ENCODE measurements at places on chromosomes 6 and 20.

DNA sequence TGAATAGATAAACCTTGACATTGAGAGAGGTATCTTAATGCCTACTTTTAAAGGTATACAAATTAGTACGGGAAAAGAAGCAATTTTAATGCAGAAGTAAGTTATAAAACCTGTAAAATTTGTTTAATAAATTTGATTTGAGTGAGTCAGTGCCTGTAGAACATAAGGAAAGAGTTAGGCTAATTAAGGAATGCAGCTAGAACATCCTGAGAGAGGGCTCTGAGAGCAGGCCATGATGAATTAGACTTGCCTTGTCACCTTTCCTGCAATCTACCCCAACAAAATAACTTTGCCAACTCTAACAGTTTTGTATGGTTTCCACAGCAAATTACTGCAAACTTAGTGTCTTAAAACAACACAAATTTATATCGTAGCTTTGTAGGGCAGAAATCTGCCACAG lies 700.8 kb downstream of the RFPL4B start:
- no peak for DNase-seq

DNA sequence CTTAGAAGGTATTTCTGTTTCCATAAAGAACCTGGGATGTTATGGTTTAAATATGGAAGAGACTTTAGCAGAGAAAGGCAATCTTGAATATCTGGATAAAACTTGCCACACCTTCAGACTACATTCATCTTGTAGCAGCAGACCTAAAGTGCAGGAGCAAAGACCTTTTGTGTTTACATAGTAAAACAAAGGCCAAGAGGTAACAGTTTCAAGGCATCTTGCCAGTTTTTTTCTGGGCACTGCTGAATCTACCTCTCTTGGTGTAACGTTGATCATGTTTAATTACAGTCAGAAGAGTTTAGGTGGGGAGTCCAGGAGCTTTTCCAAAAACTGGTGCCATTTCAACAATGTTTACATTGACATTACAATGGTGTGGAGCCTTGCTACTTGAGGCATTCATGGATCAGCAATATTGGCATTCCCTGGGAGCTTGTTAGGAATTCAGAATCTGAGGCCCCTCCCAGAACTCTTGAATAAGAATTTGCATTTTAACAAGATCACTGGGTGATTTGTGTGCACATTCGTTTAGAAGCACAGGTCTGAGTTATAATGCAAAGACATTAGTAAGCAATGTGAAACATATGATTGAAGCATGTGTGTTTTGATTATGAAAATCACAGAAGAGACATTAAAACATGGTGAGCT lies 94.5 kb downstream of the F13A1 start:
- no peak for DNase-seq

DNA sequence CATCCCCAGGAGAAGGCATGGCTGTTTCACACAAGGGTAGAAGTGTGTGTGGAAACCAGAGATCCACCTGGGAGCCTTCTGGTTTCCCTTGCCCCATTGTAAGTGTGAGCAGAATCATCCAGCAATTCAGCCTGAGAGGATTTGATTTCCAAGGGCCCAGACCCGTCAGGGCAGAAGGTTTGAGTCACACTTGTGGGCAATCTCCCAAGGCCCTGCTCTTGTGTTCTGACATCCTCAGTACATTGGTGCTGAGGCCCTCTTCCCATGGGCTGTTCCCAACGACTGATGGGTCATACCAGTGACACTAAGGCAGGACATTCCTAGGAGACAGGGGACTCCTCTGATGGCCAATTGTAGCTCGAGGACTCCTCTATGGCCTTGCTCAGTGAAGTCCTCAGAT lies 58.2 kb upstream of the POLR1H start:
- peak; percentile 7 for DNase-seq

GRCh38 chr6:149423964-149424440 lies 23.9 kb downstream of the SUMO4 start:
- no peak for DNase-seq

GRCh38 chr20:16005021-16005914 lies 568.0 kb downstream of the KIF16B start:
- DNase-seq, result no peak

GRCh38 chr6:54654381-54654780 lies 192.2 kb upstream of the FAM83B start:
- no peak for DNase-seq

DNA sequence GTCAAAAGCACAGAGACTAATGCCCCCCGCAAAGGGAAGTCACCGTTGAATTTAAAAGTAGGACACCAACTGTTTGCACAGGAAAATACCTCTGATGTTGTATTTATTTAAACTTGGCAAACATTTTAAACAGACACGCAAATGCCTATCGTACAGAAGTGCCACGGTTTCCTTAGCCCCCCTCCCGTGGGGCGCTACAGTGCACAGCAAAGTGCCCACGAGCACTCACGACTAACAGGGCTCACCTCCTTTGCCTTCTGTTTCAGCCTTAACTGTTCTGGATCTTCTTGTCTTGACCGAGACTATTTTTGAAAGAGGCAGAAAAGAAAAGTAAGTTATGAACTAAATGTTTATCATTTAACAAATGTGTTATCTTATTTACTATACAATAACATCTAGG lies 67.8 kb downstream of the TAF4 start:
- DNase-seq, result no peak

- peak; percentile 61 for DNase-seq
Measured at GRCh38 chr6:48426636-48427035, 315.6 kb upstream of the PTCHD4 start.

- DNase-seq, result peak; percentile 47
Measured at GRCh38 chr6:82363428-82364086, at the start of gene TPBG. TPBG (plus strand) TSS chr6:82363817; CDS start chr6:82364962, 1,145 bp downstream.

- no peak for DNase-seq
Measured at GRCh38 chr6:113876695-113877094, 19.6 kb downstream of the MARCKS start.

DNA sequence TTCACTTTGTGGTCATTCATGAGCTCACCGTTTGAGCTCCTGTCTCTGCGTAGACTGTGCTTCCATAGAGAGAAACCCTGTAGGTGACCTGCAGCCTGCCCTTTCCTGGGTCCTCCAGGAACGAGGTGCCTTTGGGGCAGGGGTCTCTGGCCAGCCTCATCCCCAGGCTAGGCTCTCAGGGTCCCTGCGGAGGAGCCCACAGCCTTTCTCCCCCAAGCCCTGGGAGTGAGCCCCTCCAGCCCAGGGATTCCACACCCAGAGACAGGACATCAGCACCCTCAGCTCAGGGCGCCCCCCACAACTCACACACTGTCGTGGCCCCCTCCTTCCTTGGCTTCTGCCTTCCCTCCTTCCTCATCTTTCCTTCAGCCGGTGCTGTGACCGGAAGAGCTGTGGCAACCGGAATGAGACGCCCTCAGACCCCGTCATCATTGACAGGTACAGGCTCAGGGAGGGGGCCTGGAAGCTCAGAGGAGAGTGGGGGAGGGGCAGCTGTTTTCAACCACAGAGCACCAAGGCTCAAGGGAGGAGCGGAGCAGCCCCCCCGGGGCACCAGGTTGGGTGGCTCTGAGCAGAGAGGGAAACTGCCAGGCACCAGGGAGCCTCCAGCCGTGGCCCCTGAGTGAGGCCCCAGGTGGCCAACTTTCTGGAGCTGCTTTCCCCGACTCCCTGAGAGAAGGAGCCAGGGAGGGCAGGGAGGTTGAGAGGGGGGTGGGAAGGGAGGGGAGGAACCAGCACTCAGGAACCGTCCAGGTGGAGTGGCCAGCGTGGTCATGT lies 16.8 kb downstream of the EBF4 start:
- no peak for DNase-seq

DNA sequence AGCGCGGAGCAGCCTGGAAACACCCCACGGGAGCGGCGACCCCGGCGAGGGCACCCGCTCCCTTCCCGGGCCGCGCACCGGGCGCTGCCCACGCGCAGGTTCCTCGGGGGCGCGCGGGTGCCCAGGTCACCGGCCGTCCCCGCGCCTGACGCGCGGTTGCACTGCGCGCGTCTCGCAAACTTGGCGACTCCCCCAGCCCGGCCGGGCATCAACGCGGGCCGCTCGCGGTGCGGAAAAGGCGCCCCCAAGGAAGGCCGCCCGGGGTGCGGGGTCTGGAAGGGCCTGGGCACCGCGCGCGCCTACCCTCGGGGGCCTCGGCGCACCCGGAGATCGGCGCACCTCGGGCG lies 555 bp upstream of the ZBTB46 start:
- DNase-seq, result no peak

DNA sequence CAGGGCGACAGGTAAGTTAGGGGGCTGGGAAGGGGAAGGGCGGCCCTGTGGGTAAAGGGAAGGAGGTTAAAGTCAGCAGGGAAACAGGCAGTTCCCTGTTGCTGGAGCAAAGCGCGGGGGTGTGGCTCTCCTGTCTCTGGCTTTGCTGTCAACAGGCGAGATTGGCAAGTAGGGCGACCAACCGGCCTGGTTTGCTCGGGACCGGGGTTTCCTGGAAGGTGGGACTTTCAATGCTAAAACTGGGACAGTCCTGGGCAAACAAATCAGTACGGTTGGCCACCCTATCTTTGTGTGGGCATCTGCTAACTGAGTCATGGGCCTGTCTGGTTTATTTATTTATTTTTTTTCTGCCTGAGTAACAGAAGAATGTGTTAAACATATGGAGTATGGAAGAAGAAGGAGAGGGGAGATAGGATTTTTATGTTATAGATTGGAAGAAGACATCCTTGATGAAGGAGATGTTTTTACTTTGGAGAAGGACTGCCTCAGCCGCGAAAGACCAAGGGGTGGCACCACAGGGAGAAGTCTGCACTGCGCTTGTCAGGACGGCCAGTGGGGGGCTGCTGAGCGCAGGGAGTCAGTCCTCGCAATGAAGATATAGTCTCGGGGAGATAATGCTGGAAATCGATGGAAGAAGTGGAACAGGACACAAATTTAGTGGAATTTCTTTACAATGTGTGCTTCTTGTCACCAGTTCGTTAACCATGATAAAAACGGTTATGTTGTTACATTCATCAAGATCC lies 43.4 kb upstream of the ESR1 start:
- DNase-seq, result peak; percentile 93

DNA sequence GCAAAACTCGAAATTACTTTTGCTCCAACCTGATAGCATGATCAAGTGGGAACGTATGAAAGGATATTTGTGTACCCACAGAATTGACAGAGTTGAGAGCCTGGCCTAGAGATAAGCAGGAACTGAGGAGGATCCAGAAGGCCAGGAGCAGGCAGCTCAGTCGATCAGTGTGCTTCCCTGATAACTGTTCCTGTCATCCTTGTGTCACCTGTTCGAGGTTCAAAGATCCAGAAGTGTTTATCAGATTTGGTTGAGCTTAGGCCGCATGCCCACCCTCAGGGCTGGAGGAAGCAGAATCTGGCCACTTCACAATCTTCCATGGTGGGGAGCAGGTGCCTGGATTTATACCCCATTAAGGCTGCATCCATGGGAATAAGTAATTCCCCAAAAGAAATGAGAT lies 124.8 kb downstream of the QRSL1 start:
- DNase-seq, result no peak

DNA sequence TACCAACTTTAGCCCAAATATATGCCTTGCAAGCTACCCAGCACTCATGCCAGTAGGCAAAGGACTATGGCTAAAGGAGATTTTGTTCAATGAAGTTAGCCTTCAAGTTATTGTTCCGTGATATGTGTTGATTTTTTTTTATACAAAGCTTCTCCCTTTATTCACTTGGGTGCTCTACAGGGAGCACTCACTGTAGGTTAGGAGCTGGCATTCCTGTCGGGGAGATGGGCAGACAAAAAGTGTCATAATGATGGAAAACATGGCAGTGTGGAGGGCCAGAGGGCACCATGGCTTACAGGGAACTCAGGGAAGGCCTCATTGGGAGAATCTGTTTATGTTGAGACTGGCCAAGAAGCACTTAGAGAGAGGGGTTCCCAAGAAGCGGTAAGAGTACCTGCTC lies 292.4 kb downstream of the TSHZ2 start:
- DNase-seq, result no peak

- no peak for DNase-seq
Measured at GRCh38 chr6:103405321-103405720, 1454.4 kb downstream of the HACE1 start.

GRCh38 chr20:44648579-44648978 lies 2.9 kb downstream of the ADA start:
- DNase-seq, result no peak

DNA sequence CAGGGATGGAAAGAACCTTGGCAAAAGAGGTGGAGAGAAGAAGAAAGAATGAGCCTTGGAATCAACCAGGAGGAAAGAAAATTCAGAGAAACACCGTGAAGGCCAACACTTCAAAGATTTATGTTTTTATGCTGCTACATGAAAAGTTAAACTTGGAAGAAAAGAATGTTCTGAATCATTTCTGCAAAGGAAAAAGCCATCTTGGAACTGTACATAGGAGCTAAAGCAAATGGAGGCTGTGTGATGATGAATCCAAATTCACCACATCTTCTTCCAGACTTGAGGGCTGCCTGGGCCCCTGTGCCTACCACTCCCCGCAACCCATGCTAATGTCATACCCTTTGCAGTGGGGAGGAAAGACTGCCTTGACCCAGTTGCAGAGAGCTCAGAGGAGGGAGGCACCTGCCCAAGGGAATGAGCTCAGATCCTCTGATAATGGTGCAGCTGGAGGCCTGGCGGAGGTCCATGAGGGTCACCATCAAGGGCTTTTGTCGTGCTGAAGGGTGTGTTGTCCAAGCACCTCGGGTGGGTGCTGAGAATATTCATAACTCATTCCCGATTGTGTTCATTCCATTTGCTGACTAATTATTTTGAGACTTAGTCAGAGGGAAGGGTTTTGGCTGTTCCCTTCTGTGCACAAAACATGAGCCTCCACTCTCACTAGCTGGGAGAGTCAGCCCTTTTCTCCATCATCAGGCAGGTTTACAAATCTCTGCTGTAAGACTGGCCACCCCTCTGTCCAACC lies 245.8 kb upstream of the JAG1 start:
- peak; percentile 47 for DNase-seq

DNA sequence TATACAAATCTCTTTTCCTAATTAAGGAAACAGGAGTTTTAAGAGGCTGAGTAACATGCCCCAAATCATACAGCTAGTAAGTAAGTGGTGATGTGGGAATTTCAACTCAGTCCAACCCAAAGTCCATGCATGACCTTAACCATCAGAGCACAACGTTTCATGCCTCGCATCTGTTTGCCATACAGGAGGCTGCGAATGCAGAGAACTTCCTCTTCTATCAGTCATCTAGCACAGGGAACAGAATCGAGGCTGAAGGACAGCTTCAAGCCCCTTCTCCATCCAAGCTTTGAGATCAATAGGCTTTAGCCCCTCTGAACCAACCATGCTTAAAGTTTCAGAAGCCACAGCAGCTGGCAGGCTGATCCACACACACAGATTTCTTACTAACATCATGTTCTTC lies 113.2 kb downstream of the MAFB start:
- DNase-seq, result no peak

GRCh38 chr6:148170286-148170685 lies 172.4 kb upstream of the SASH1 start:
- no peak for DNase-seq

Measured in brain microvascular endothelial cell (primary cell).